ENCODE measurements at places on chromosomes 11 and 22. TPM values are rescaled to one million over a fixed set of nuclear protein-coding genes. Genes with fewer than 3 reads are reported as not detected.

DNA sequence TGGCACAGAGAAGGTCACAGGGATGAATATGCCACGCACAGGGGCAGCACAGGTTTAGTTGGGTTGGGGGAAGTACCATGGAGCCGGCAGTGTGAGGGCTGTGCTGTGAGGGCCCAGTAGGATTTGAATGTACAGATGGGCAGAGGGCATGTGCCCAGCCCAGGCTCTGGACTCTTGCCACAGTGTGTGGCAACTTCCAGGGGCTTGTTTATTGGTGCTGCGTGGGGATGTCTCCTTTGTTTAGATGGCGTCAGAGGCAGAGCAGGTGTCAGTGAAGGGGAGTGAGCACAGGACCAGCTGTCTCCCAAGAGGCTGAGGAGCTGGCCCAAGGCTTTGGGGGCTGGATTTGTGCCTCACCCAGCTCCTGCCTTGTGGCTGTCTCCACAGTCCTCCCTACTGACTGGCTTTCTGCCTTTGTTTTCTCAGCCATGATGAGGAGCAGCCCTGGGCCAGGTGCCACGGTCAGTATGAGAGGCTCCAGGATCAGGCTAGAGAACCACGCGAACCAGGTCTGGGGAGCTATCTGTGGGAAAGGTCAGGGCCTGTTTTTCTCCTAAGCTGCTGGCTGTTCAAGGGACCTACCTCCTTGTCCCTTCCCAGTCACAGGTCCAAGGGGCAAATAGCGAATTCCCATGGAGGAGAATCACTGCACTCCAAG, 21.9 kb downstream of the SUN2 start:
- no peaks in the 10 kb centered on the region for H3K27me3 ChIP-seq
- peak overlapping the region; percentile 69 for H3K27ac ChIP-seq
- H3K36me3 ChIP-seq = peaks cover 48% of the 10 kb centered on the region
- peaks cover 40% of the 10 kb centered on the region for H3K4me1 ChIP-seq
- no peak overlapping the region for H3K4me3 ChIP-seq

DNA sequence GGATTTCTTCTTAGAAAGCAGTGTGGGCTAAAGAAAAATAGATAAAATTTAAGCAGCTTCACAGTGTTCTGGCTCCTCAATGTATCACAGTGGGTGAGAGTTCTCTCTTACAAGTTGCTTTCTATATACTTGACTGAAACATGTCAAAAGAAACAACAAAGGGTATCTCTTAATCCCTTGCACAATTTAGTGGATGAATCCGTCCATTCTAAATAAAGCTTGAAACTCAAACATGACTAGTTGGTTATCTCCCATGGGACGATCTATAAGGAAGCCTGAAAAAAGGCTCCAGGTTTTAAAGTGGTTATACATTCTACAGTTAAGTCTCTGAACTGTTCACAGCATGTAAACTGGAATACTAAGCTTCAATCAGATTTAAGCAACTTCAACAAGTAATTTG, 993.1 kb upstream of the CNTN5 start:
- no peak overlapping the region for H3K27ac ChIP-seq
- no peaks in the 10 kb centered on the region for H3K36me3 ChIP-seq
- no peak for DNase-seq
- no peaks in the 10 kb centered on the region for H3K4me1 ChIP-seq
- no peaks in the 10 kb centered on the region for H3K27me3 ChIP-seq
- H3K4me3 ChIP-seq = no peak overlapping the region

GRCh38 chr11:86511086-86511551, 136.4 kb downstream of the CCDC81 start:
- H3K4me3 ChIP-seq = no peak overlapping the region
- no peaks in the 10 kb centered on the region for H3K27me3 ChIP-seq
- no peak overlapping the region for H3K27ac ChIP-seq
- DNase-seq = no peak
- H3K36me3 ChIP-seq = no peaks in the 10 kb centered on the region
- no peaks in the 10 kb centered on the region for H3K4me1 ChIP-seq

DNA sequence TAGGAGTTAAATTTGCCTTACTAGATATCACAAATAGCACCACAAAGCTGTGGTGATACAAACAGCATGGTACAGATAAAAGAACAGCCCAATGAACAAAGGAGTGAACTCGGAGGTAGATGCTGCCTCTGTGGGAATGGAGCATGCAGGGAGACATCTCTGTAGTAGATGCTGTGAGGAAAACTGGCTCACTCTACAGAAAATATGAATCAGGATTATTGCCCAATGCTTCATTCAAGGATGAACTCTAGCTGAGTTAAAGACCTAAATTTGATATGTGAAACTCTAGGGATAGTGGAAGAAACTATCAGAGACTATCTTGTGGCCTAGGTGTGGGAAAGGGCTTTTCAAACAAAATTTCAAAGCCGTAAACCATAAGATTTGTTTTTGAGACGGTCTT, 15.3 kb upstream of the CAPN5 start:
- H3K4me3 ChIP-seq = no peak overlapping the region
- H3K27ac ChIP-seq = no peak overlapping the region
- H3K36me3 ChIP-seq = no peaks in the 10 kb centered on the region
- peaks cover 5% of the 10 kb centered on the region for H3K4me1 ChIP-seq
- no peak for DNase-seq

DNA sequence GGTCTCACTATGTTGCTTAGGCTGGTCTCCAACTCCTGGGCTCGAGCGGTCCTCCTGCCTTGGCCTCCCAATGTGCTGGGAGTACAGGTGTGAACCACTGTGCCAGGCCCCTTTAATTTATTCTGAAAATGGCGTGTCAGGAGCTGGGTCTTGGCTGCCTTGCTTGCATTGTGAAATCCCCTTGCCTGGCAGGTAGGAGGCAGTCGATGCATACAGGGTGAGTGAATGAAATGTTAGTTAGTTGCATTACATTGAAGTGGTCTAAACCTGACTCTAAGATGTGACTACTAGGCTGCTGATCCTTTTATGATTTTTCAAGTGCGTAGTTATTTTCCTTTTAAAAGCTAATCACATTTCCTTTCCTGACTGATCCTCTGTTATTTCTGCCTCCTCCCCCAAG, 42.9 kb downstream of the PARVB start:
- peaks cover 4% of the 10 kb centered on the region for H3K27me3 ChIP-seq
- no peak overlapping the region for H3K4me3 ChIP-seq
- H3K4me1 ChIP-seq = peaks cover 6% of the 10 kb centered on the region
- DNase-seq = no peak

- no peak overlapping the region for H3K27ac ChIP-seq
- DNase-seq = no peak
- H3K27me3 ChIP-seq = no peaks in the 10 kb centered on the region
- no peaks in the 10 kb centered on the region for H3K36me3 ChIP-seq
- no peaks in the 10 kb centered on the region for H3K4me1 ChIP-seq
Measured at GRCh38 chr11:38718049-38718448, 2120.0 kb upstream of the RAG2 start.

DNA sequence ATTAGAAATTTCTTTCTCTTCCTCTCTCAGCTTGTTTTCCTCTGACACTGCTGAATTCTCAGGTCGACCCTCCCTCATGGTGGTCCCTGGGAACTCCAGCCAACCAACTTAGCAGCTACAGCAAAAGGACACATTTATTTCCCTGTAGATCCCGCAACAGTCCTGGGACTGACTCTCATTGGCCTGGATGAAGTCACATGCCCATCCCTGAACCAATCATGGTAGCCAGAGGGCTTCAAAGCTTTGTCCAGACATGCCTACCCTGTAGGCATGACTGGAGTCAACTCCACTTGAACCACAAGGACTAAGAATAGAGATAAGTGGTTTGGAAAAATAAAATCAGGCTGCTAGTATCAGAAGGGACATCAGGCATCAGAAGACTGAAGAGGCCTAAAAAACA, 84.6 kb upstream of the LRRC55 start:
- no peak overlapping the region for H3K4me3 ChIP-seq
- H3K36me3 ChIP-seq = no peaks in the 10 kb centered on the region
- H3K27me3 ChIP-seq = peaks cover 5% of the 10 kb centered on the region
- no peaks in the 10 kb centered on the region for H3K4me1 ChIP-seq

DNA sequence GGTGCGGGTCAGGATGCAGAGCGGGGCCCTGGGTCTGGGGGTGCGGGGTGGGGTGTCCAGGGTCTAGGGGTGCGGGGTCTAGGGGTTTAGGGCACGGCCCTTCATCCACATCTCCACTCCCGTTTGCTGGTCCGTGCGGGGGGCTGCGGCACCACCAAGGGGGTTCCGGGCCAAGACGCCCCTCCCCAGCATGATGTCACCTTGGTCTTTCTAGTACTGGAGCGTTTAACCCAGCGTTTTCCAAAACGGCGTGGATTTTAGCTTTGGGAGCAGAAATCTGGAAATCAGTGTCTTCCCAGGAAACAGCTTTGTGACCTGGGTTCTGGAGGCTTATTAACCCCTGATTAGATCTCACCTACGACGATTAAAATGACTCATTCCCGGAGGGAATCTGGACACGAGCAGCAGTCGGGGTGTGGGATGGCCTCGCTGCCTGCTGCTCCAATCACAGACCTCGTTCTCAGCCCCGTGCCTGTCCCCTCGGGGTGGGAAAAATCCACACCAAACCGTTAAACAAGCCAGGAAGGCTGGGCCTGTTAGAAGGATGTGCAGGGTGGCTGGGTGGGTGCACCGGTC, 759 bp downstream of the AP2A2 start:
- no peaks in the 10 kb centered on the region for H3K27me3 ChIP-seq
- H3K36me3 ChIP-seq = peaks cover 8% of the 10 kb centered on the region
- H3K4me3 ChIP-seq = peak overlapping the region; percentile 78
- peak overlapping the region; percentile 83 for H3K27ac ChIP-seq
- DNase-seq = no peak

- no peak overlapping the region for H3K4me3 ChIP-seq
- no peaks in the 10 kb centered on the region for H3K4me1 ChIP-seq
- peaks cover 6% of the 10 kb centered on the region for H3K27me3 ChIP-seq
- no peaks in the 10 kb centered on the region for H3K36me3 ChIP-seq
- no peak for DNase-seq
- H3K27ac ChIP-seq = no peak overlapping the region
Measured at GRCh38 chr11:62958547-62959421, 26.0 kb downstream of the SLC22A6 start.

- peaks cover 1% of the 10 kb centered on the region for H3K27me3 ChIP-seq
- no peak overlapping the region for H3K27ac ChIP-seq
- H3K36me3 ChIP-seq = no peaks in the 10 kb centered on the region
- DNase-seq = no peak
- no peak overlapping the region for H3K4me3 ChIP-seq
Measured at GRCh38 chr11:89119426-89119825, 53.6 kb upstream of the GRM5 start.

DNA sequence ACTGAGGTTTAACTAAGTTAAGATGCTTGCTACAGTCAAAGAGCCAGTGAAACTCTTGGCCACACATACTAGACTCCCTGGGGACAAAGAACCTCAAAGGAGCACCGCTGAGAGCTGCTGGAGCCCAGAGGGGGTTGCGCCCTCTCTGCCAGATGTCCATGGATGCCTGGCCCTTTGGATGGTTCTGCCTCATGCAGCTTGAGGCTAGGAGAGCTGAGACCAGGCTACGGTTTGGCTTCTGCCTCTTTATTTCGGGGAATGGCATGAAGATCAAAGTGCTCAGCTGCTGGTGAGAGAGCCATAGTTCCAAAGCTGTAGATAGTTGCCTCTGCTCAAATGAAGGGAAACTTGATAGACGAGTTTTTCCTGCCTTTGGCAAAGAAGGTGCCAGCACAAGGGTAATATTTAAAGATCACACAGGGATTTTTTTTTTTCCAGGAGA, 43.0 kb downstream of the RASSF10 start:
- DNase-seq = no peak
- H3K4me1 ChIP-seq = peaks cover 3% of the 10 kb centered on the region
- H3K27me3 ChIP-seq = peaks cover 14% of the 10 kb centered on the region

DNA sequence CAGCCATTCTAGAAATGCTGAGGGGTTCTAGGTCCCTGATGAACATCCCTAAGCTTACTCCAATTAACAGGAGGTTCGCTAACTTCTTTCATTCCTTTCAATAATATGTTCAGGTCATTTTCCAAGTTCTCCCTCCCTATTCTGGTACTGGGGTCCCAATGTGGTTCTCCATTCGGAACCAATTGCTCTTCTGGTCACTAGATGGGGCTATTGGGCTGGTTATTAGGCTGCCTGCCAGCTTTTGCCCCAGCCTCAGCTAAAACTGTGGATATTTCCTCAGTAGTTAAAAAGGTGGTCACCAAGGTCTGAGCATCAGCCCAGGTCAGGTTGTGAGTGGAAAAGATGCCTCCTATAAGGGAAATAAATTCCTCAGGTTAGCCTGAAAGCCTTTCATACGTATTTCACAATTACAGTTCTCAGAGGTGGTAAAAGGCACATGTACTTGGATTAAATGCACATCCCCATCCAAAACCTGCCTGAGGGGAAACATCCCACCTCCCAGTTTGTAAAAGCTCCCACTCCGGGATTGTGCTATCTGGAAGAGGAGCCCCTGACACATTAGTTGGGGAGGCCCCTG, 161.1 kb upstream of the CCDC179 start:
- no peaks in the 10 kb centered on the region for H3K36me3 ChIP-seq
- DNase-seq = peak; percentile 13
- H3K4me1 ChIP-seq = no peaks in the 10 kb centered on the region
- H3K27ac ChIP-seq = no peak overlapping the region
- H3K4me3 ChIP-seq = no peak overlapping the region
- H3K27me3 ChIP-seq = no peaks in the 10 kb centered on the region

GRCh38 chr11:33055375-33055774, 16.0 kb downstream of the TCP11L1 start:
- H3K4me1 ChIP-seq = peaks cover 7% of the 10 kb centered on the region
- DNase-seq = no peak
- H3K27ac ChIP-seq = no peak overlapping the region

- DNase-seq = no peak
- no peak overlapping the region for H3K27ac ChIP-seq
- H3K4me3 ChIP-seq = no peak overlapping the region
- H3K36me3 ChIP-seq = no peaks in the 10 kb centered on the region
- no peaks in the 10 kb centered on the region for H3K4me1 ChIP-seq
Measured at GRCh38 chr22:44543781-44544477, 45.9 kb upstream of the RTL6 start.

DNA sequence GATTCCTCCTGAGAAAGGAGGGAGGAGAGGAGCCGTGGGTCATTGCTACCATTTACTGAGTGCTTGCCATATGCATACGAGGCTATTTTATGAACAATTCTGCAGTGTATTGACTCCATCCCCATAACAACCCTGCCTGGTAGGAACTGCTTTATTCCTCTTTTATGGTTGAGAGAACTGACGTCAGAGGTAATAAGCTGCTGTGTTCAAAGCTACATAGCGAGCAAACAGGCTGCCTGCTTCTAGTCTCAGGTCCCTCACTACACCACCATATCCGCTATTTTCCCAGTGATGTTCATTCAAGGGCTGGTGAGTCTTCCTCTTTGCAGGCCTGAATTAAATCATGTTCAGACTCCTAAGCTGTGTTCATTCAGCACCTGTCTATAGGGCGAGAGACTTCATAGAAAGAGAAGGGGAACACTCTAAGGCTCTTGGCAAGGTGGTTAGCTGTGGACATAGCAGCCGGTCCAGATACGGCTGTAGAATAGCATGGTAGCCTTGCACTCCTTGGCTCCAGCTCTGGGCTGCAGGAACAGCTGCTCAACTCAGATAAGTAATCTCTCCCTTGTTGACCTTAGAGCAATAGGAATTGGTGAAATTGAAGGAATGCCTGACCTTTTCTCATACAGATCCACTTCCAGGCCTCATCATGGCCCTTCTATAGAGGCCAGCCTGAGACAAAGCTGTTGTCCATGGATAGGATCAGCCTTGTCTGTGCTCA, 82.6 kb downstream of the MICAL2 start:
- peak overlapping the region; percentile 30 for H3K27ac ChIP-seq
- no peak for DNase-seq
- no peaks in the 10 kb centered on the region for H3K27me3 ChIP-seq
- H3K36me3 ChIP-seq = peaks cover 33% of the 10 kb centered on the region
- no peak overlapping the region for H3K4me3 ChIP-seq

GRCh38 chr22:50537765-50538164, 7.9 kb upstream of the KLHDC7B start:
- H3K4me1 ChIP-seq = peaks cover 60% of the 10 kb centered on the region
- DNase-seq = no peak
- H3K4me3 ChIP-seq = no peak overlapping the region

The MB gene
- total RNA-seq = not detected

The DGCR6 gene
- total RNA-seq = 1.4 TPM

The CACNA1I gene
- 0.07 TPM for total RNA-seq

The GLYATL2 gene
- not detected for total RNA-seq

Data from activated CD8-positive, alpha-beta T cell treated with anti-CD3 and anti-CD28 coated beads for 36 hours (primary cell).